GM18507 (cell line): ENCODE measurements at places on chromosomes 3 and 15.

DNA sequence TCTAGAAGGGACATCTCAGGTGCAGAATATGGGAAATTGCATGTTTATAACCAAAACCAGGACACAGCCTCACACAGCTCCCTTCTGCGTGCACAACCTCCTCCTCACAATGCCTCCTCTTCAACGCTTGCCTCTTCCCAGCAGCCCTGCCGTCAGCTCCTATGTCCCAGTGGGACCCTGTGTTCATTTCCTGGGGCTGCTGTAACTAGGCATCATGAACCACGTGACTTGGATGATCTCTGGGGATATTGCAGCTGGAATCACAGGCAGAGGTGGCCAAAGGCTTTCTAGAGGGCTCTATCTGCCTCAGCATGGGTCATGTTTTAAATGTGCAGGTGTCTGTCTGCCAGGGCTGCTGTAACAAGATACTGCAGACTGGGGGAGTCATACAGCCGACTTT lies 375.3 kb downstream of the OCA2 start:
- no peak for DNase-seq

DNA sequence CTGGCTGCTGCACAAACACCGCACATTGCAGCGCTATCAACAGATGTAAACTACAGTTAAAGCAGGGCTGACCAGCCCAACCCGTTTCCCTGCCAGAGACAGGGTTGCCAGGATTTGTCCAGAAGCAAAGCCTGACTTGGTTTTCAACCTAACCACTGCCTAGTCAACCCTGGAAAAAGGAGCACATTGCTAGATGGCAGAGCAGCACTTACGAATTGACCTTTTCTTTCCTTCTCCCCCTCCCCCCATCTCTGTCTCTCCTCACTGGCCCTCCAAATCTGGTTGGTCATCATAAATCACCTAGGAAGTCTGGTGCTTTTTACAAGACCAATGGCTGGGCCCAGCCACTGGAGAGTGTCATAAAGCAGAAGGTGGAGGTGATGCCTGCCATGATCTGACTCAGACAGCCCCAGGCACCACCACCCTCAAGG lies 51.3 kb downstream of the ABCC5 start:
- no peak for DNase-seq

DNA sequence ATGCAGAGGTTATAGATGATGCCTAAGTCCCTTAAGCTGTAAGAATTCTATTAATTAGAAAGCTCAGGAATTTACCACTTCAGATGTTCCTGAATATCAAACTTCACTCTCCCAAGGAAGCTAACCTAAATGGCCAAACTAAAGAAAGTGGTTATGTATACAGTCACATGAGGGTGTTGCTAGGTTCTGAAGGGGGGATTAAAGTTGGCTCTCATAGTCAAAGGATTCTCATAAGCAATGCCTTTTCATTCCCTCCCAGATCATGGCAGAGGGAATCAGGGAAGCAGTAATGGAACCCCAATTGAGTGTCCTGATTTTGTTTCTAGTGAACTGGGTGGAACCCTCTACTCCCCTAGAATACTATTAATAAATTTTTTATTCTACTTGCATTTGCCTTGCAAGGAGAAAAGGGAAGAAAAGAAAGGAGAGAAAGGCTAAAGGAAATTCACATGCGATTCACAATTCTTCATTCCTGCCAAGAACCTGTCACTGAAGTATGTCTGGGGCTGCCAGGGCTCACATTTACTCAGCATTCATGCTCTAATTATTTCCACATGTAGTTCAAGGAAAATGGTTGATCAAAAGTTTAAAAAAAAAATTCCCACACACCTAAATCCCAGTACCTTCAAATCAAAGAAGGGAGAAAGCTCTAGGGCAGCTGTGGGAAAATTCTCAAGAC lies 25.1 kb downstream of the FSTL1 start:
- DNase-seq = no peak

DNA sequence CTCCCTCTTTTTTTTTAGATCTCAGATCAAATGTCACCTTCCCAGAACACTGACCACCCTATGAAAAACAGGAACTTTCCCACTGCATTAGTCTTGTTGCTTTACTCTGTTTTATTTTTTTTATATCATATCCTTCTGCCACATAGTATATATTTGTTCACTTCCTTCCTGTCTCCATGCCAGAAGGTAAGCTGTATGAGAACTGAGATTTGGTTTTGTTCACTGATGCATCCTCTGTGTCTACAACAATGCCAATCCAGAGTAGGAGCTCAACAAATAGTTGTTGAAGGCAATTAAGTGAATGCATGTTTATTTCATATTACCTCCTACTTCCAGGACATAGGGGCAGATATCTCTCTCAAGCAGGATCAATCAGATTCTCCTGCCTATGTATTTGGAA lies 114.4 kb downstream of the TPRG1 start:
- DNase-seq = no peak

DNA sequence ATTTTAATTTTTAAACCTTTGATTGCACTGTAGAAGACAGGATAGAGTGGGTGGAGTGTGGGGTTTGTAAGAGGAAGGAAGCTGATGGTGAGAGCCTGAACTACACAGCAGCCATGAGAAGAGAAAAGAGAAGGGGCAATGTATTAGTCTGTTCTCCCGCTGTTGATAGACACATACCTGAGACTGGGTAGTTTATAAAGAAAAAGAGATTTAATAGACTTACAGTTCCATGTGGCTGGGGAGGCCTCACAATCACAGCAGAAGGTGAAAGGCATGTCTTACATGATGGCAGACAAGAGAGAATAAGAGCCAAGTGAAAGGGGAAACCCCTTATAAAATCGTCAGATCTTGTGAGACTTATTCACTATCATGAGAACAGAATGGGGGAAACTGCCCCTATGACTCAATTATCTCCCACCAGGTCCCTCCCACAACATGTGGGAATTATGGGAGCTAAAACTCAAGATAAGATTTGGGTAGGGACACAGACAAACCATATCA lies 37.3 kb downstream of the STARD5 start:
- no peak for DNase-seq

DNA sequence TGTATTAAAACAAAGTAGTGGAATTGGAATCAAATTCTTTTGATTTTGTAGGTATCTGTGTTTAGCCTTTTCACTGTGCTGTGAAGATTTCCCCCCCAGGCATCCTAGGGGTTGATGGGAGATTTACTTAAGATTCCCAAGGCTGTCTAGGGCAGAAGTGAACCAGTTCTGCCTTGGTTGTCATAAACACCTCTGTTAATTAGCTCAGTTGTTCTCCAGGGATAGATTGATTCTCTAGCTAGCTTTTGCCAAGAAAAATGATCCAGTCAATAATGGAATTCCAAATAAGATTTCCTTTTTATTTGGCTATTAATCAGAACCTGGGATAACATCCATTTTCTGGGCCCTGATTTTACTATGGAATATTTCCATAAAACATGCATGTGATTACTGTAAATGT lies 12.7 kb downstream of the DAG1 start:
- DNase-seq = no peak
